HFFc6 (cell line): ENCODE measurements at places on chromosomes 4 and X. TPM values are rescaled to one million over a fixed set of nuclear protein-coding genes. Genes with fewer than 3 reads are reported as not detected.

DNA sequence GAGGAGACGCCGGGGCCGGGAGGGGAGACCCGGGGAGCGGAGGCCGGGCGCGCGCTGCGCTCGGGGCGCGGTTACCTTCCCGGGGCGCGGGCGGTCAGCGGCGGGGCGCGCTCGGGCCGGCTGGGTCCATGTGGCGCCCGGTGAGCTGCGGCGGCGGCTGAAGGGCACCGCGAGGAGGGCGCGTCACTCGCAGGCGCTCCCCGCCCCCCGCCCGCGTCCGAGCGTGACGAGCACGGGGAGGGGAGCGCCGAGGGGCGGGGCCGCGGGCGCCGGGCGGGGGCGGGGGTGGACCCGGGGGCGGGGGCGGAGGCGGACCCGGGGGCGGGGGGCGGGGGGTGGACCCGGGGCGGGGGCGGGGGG is at the start of gene CPLX1:
Gene CPLX1 (minus strand): TSS at position 159 of the 360 bp plus-strand sequence. CDS start 1,607 bp downstream, outside the sequence.
- DNase-seq = no peak

- DNase-seq = no peak
Measured at GRCh38 chrX:18714910-18715309, 7.5 kb downstream of the PPEF1 start.

- no peak for DNase-seq
Measured at GRCh38 chrX:130144509-130144908, 21.1 kb downstream of the AIFM1 start.

GYPB gene
- total RNA-seq = not detected in 3 replicates

DNA sequence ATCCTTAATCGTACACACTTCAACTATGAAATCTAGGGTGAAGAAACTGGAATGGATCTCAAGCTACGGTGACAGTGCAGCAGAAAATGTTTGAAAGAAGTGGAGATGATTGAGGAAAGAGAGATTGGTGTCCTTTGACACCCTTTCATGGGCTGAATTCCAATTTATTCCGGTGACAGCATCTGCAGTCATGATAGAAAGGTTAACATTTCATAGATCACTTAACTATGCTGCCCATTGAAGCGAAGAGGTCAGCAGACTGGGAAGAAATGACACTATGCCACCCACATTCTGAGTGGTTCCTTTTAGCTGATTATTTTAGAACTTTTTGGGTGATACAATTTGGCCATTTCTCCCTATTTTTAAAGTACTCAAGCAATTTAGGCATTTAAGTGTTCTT is 82.3 kb downstream of the DNAAF6 start:
- DNase-seq = no peak

EGFL6 gene
- total RNA-seq = not detected in 3 replicates

DNA sequence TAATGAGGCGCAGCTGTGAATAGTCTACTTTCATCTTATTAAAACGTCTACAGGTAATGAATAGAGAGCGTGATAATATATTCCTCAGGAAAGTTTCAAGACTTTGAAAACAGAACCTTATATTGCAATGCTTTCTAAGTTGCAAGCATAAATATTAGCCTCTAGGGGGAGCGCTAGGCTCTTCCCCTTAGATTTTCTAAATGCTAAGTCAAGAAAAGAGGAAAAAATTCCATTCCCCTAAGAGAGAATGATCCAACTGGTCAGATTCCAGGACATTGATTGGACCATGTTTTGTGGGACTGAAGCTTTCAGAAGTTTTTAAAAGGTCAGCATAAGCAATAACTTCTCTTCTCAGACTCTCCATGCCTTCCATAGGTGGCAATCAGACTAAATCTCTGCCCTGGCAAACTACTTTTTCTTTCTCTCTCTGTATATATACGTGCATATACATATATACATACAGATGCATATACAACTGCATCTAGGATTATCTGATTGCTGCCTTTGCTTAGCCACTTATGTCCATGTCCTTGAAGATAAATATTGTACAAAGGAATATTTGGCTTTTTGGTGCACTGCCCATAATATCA is 492.9 kb downstream of the INPP4B start:
- DNase-seq = peak; percentile 75

DNA sequence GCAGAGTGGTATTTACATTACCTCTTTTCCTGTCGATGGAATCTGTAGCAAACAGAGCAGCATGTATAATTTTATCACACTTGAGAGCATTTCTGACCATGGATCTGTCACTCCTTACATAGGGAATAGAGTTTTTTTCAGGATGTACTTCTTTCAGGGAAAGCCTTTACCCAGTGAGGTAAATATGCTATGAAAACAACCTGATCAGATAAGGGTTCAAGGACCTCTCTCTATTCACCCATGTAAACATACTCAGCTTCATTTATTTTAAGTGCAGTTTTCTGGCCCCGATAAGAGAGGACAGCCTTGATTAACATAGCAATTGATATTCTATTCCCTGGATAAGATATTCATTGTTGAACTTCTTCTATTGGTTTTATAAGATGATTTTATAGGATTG is 87.3 kb upstream of the ESX1 start:
- DNase-seq = no peak

DNA sequence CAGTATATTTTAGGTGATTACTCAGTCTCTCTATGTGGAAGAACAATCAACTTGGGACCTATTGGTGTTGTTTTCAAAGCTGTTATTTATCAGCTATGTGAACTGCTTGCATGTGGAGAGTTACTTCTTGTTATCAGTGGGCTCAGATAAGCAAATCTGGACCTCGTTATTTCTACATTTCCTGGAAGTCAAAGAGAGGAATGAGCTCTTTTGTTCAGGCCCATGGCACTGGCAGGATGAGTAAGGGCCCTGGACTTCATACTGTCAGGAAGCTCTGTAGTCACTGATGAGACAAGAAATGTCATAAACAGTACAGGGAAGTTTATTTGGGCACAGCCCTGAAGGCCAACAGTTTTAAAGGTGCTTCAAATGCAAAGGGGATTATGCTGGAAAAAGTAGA is 760.6 kb upstream of the EPHA5 start:
- DNase-seq = no peak

DNA sequence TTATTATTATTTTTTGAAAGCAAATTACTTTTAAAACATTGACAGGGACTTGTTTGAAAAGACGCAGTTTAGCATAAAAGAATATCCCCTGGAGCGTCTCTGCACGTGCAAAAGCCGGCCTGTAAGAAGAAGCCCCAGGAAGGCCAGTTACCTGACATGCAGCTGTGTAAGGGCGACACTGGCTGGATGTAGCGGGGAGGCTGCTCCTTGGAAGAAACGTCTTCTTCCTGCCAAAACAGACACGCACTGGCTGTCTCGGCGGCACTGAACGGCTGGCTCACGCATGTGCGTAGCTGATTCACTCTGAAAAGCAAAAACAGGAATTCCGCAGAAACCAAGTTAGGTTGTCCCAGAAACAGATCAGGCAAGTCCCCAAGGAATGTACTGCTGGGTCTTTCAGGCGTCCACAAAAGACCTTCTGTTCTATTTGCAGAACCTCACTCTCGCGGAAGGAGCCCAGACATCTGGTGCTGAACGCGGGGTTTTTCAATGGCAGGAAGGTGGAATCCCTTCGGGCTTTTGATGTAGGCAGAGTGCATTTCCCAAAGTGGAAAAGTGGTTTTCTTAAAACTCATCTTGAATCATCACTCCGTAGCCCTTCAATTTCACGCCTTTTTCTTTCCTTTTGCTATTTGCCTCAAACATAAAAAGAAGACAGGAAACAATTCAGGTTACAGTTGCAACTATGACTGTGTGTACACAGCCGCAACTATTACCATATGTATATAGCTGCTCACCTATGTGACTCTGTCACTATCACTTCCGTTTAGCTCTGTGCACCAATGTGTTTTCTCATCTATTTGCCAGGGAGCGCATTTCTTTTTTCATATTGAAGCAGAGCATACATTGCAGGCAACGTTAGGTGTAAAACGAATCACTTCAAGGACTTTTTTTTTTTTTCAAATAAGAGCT is 38.1 kb upstream of the ARSH start:
- no peak for DNase-seq

GRCh38 chr4:69649207-69649606 is 3.8 kb downstream of the UGT2A1 start:
- no peak for DNase-seq

- peak; percentile 82 for DNase-seq
Measured at GRCh38 chr4:153221783-153222706, 17.8 kb downstream of the TRIM2 start.

- DNase-seq = no peak
Measured at GRCh38 chr4:99749445-99750391, 66.9 kb upstream of the DAPP1 start.

DNA sequence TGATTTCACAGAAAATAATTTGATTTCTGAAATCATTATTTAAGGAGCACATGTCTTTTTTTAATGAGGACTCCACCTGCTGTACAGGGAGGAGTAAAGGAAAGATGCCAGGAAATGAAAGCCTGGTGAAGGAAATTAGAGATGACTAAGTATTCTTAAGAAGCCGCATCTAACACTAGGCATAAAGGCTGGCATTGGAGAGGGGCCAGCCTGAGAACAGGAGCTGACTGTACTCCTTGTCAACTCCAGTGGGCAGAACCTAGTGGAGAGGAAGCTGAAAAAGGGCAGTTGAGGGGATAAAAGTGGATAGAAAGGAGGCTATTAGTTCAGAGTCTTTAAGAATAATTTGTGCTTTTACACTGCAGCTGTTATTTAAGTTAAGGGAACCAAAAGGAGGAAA is 393.0 kb downstream of the PPP1R2C start:
- DNase-seq = no peak

GLRA3 gene
- total RNA-seq = not detected in 3 replicates

MAGEA6 gene
- not detected in 2 replicates for total RNA-seq

SH3BP2 gene
- total RNA-seq = 18.9 to 25.4 TPM (median 24.3 TPM) in 3 replicates

DNA sequence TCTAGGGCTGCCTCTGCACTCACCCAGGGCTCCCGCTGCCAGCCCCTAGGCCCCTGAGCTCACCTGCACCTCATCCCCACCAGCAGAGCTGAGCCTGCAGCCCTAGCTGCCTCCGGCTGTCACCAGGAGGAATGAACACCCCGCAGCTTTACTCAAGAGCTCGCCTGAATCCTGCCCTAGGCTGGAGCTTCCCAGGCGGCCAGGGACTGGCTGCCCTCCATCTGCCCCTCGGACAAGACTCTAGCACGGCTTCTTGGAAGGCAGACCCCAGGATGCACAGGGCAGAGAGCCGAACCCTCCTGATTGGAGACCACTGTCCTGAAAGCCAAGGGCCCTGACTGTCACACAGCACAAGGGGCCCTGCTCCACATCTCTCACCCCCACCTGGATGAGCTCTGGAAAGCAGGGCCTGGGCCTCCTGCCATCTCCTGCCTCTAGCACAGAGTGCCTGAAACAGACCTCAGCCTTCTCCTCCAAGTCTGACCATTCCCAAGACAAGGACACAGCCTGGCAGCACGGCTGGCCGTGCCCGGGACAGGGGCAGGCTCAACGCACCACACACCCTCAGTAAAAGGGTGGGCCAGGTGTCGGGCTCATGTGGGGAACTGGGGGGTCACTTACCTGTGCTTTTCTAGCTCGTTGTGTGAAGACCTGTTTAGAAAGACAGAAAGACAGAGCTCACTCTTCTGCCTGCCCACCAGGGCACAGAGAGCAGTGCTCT is 4.4 kb downstream of the MXD4 start:
- no peak for DNase-seq

POU3F4 gene
- not detected in 3 replicates for total RNA-seq

GRCh38 chrX:119871245-119871598 is 311 bp downstream of the RNF113A start:
- no peak for DNase-seq

DNA sequence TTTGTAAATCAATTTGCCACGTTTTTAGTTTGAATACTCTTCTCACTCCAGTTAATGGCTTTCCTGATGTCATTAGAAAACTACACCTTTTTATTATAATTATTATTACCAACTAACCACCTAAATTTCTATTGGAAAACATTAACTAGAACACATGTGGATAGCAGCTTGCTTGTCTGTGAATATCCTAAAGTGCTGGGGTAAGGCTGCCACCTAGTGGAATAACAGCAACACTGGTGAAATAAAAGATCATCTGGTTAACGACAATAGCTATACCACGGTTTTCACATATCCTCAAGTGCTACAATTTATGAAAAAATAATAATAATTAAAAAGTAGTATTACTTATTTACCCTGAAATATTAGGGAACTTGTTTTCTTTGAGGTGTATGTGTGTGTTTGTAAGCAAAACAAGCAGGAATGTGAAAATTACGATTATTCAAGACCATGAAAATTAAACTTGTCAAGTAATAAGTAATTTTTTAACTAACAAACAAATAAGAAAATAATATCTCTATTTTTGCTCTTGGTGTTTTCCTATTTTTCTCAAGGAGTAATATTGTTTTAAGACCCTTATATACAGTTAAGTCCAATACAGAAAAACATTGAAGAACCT is 130.1 kb upstream of the TECRL start:
- peak; percentile 63 for DNase-seq

DCX gene
- total RNA-seq = not detected in 3 replicates

PIR gene
- 3.5 to 7.6 TPM (median 5.3 TPM) in 3 replicates for total RNA-seq

- DNase-seq = peak; percentile 85
Measured at GRCh38 chrX:72131317-72132294, at the start of gene RTL5. RTL5 (minus strand) TSS chrX:72131915.

DNA sequence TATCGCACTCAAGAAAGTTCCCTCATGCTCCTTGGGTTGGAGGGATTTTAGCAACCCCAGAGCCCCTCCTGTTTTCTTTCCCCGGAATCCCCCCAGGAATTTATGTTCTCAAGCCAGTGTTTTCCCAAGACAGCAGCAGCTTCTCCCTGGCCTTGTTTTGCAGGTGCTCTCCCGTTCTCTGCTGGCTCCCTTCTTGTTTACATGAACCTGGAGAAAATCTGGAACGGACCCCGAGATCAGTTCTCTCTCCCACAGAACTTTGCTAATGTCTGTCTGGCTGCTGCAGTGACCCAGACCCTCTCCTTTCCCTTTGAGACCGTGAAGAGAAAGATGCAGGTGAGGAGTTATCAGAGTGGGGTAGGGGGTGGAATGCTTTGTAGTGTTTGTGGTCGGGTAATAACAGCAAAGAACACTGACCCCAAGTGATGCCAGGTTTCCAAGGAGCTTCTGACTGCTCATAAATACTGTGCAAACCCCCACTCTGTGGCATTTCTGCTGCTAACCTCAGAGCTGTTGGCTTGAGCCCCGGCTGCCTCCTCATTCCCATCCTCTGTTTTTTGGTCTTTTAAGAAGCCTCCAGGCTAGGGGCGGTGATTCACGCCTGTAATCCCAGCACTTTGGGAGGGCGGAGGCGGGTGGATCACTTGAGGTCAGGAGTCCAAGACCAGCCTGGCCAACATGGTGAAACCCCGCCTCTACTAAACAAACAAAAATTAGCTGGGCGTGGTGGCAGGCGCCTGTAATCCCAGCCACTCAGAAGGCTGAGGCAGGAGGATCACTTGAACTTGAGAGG is 11.1 kb downstream of the SLC25A43 start:
- peak; percentile 90 for DNase-seq

S100G gene
- total RNA-seq = not detected in 3 replicates

- no peak for DNase-seq
Measured at GRCh38 chr4:42566835-42567234, 90.1 kb downstream of the ATP8A1 start.

DNA sequence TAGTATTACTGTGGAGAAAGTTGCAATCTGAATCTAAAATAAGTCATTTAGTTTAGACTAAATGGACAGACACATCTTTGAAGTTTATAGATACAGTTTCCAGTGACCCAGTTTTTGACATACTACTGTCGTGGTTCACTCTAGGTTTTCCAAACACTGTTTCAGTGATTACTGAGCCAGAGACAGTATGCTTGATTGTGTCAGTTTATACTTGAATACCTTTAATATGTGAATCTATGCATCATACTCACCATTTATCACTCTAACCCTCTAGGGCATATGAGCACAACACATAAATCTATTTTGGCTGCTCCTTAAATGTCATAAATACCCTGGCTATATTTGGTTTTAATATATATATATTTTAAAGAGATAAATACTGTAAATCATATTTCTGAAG is 173.5 kb downstream of the GRID2 start:
- DNase-seq = no peak
